ENCODE measurements at places on chromosomes 2 and 18.

- no peak for DNase-seq
These were observed 450.9 kb upstream of the HS6ST1 start for GRCh38 chr2:128769457-128770142.

DNA sequence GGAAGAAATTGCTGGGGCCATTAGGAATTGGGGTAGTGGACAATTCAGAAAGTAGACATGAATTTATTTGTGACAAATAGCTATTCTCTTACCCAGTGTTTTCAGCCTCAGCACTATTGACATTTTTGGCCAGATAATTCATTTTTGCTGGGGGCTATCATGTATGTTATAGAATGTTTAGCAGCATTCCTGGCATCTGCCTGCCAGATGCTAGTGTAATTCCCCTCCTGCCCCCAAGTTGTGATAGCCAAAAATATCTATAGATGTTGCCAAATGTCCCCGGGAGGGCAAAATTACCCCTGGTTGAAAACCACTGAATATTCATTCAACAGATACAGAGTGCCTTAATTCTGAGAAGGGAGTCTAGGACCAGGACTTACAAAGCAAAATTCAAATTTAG is 183.6 kb downstream of the BABAM2 start:
- no peak for DNase-seq

GRCh38 chr2:230471074-230471473 is 55.1 kb downstream of the SP100 start:
- no peak for DNase-seq

DNA sequence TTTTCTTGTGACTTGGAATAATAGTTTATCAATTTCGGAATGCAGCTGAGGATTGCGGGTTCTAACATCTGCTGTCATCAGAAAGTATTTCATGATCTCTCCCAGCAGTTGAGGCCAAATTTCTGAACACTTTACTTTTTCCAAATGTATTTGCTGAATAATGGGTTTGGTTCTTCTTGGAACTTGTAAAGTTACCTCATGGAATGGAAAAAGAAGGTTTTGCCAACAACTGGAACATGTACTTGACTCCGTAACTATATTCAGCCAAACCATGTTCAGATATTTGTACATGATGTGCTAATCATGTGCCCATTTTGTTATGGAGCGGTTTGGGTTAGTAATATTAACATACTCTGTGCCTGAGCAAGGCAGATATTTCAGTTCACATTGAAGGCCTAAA is 119.6 kb downstream of the LCLAT1 start:
- no peak for DNase-seq

GRCh38 chr2:2912293-2912692 is 465.3 kb downstream of the EIPR1 start:
- no peak for DNase-seq

DNA sequence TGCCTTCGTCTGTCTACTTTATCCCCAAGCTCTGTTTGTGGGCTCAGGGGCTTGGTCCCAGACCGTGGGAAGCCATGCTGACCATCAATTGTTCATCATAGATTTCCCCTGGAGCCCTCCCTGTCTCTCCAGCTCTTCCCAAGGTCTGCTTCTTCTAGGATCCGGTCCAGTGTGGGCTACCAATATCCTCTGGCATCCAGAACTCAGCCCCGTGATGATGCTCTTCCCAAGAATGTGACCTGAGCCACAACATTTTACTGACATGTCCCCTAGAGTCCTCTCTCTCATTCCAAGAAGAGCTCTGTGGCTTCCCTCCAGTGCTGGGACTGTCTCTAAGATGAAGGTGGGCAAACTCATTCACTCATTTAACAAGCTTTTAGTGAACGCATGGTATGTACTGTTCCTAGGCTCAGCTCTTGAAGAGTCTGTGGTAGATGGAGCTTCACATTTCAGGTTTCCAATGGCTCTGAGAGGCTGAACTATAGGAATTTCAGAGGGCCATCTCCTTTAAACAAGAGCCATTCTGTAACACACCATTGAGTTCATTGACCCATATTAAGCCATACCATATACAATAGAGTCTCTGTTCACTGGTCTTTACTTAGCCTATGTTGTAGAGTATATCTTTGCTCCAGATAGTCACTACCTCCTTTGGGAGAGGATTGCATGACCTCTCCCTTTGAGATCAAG is 142.0 kb upstream of the APCDD1 start:
- no peak for DNase-seq

DNA sequence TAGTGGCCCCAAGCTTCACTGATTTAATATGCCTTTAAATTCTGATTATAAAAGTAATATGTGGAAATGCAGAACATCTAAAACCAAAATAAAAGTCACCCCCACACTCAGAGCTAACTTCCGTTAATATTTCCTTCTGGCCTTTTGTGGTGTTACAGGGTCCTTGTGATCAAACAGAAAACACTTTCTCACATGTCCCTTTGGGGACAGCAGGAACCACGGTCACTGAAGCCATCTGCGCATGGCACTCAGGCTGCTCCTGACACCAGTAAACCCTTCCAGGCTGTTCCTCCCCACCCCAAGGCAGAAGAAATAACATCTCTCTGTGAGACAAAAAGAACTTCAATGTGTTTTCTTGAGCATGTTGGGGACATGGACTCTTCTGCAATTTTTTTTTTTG is 25.1 kb upstream of the GPR17 start:
- no peak for DNase-seq

DNA sequence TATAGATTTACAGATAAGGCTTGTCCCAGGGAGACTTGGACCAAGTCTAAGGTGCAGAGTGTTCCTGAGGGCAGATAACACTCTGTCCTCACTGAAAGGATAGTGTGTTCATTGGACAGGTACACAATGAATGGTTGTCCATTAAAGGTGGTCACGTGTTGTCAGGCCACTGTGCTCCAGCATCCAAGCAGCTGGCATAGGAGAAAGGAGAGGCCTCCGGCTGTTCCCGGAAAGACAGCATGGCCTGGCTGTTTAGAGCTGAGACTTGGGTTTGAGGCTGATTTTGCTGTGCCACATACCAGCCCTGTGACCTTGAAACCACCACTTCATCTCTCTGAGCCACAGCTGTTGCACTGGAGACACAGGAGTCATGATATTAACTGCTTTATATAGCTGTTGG is 19.6 kb upstream of the SULT1C3 start:
- no peak for DNase-seq

DNA sequence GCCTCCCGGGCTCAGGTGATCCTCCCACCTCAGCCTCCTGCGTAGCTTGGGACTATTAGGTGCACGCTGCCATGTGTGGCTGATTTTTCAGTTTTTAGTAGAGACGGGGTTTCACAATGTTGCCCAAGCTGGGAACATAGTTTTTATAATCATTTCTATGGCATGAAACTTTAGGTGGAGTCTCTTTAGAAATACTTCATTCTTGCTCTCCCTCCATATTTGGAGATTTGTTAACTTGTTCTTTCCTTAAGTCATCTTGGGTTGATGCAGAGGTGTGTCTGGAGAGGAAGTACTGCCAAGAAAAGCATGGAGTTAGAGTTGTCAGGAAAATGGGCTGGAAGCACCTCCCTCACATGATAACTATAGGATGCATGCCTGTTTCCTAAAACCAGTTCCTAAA is 17.4 kb downstream of the ZNF532 start:
- no peak for DNase-seq

- no peak for DNase-seq
These were observed 40.1 kb upstream of the GRB14 start for GRCh38 chr2:164661349-164661748.

DNA sequence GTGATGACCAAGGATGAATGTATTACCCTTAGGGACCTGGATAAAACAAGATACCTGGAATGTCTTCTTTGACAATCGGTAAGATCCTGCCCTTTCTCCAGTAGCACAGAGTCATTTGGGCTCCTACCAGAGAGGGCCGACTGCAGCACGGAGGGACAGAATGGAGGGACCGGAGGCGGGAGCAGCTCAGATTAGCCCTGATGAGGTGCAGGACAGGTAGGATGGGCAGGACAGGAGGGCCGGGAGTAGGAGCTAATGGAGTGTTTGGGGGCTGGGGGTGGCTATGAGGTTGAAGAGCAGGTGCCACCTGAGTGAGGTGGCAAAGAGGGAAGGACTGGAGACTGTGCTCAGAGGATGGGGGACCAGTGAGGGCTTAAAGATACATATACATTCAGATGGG is 9.9 kb upstream of the PRELID3A start:
- no peak for DNase-seq

DNA sequence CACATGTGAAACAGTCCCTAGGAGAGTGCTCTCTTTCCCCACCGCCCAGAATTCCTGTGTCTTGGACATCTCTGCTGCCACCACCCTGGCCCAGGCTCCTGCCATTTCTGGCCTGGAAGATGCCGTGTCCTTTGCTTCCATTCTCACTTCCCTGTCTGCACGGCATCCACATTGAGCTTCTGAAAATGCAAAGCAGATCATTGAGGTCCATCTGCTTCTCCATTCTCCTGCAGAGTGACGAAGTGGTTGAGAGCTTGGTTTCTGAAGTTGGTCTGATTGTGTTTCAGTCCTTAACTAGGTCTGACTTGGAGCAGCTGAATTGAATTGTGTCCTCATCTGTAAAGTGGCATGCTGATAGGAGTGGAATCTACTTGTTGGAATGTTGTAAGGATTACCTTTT is 98.7 kb upstream of the MGAT5 start:
- DNase-seq, result no peak

DNA sequence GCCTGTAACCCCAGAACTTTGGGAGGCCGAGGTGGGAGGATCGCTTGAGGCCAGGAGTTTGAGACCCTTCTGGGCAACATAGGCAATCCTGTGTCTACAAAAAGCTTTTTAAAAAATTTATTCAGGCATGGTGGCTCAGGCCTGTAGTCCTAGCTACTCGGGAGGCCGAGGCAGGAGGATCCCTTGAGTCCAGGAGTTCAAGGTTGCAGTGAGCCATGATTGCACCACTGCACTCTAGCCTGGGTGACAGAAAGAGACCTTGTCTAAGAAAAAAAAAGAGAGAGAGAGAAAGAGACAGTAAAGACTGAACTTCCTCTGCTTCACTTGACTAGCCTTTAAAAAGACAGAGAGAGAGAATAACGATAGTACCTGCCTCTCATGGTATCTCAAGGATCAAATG is 62.4 kb downstream of the INPP5D start:
- no peak for DNase-seq

- no peak for DNase-seq
These were observed 5.5 kb downstream of the WDR75 start for GRCh38 chr2:189446780-189447179.

- no peak for DNase-seq
These were observed 173.7 kb downstream of the FBXO15 start for GRCh38 chr18:73973972-73974371.

DNA sequence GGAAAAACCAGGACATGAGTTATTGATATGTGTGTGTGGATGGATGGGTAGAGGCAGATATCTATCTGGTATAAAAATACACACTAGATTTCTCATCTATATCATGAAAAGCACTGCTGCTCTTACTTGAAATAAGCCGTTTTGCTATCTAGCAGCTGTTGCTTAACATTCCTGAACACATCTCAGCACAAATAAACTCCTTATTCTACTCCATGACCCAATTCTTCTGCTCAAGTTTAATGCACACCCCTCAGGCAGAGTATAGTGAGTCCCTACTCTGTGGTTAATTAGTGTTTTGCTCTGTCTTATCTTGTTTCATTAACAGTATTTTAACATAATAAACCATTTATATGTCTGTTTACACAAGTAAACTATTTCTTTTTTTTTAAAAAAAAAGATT is 134.2 kb downstream of the CBLN2 start:
- no peak for DNase-seq

DNA sequence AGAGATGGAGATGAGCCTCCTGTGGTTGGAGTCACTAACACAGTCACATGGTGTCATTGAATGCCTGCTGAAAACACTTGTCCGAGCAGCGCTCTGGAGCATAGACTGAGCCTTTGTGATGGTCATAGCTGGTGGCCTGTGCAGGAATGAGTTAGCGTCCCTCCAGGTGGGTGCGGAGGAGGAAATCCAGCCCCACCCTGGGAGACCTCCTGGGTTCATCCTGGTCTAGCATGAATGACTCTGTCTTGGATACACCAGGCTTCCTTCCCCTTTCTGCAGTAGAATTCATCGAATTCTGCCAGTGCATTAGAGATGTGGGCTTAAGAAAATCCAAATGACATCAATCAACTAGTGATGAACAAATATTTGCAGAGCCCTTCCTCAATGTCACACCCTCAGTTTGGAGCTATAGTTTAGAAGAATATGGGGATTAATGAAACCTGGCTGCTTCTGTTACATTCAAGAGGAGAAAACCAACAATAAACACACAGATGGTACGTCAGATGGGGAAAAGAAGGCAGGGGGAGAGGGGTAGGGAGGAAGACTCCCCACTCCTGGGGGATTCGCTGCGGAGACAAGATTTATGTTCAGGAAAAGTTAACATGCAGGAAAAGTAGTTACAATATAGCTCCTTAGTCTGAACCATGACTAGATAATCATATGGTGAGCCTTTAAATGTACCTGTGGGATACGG is 136.7 kb downstream of the DDX1 start:
- no peak for DNase-seq

DNA sequence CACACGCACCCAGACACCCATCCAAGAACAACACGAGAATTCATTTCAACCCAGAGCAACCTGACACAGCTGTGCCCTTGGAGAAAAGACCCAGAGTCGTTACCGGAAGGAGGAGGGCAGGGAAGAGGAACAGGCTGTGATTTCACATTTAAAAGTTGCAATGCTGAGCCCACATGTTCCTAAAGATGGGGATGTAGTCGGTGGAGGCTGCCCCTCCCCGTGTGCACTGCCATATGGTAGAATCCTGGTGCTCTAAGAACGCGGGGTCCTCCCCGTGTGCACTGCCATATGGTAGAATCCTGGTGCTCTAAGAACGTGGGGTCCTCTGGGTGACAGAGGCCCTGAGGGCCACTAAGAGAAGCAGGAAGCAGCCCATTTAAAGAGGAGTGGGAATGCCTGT is 10.9 kb downstream of the MTERF4 start:
- DNase-seq, result no peak

DNA sequence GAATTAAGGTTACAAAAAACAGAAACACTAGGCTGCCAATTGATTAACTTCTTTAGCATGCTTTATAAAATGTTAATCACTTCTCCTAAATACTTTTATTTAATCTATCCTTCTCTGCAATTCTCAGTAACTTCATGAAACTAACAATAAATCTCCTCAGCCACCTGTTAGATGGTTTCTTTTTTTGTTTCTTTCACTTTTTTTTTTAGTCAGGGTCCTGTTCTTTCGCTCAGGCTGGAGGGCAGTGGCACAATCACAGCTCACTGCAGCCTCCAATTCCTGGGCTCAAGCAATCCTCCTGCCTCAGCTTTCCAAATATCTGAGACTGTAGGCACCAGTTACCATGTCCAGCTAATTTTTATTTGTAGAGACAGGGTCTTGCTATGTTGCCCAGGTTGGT is 213.4 kb upstream of the STK17B start:
- DNase-seq, result no peak

GRCh38 chr2:1509271-1510065 is 96.2 kb downstream of the TPO start:
- DNase-seq, result no peak

DNA sequence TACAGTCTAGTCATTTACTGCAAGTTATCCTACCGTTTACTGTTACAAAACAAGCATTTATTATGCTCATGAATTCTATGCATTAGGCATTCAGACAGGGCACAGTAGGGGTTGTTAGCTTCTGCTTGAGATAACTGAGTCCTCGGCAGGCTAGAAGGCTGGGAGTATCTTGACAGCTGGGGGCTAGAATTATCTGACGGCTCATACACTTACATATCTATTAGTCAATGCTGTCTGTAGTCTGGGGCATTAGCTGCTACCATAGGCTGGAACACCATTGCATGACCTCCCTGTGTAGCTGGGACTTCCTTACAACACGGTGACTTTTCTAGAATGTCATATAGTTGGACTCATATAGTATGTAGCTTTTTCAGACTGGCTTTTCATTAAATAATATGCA is 61.9 kb upstream of the ALK start:
- DNase-seq, result no peak

- no peak for DNase-seq
These were observed 3.8 kb upstream of the GCC2 start for GRCh38 chr2:108444941-108445840.

Data from naive thymus-derived CD4-positive, alpha-beta T cell (primary cell).